ENCODE measurements at places on chromosomes 1 and 21. TPM values are rescaled to one million over a fixed set of nuclear protein-coding genes. Genes with fewer than 3 reads are reported as not detected.

Gene JUN
- total RNA-seq = 71.5 TPM

Gene CHODL
- not detected for total RNA-seq

Gene ZYG11A
- total RNA-seq = not detected

Gene TSPEAR
- not detected for total RNA-seq

Gene AJAP1
- not detected for total RNA-seq

Gene C1orf116
- total RNA-seq = 35.5 TPM
